Stimulated activated CD8-positive, alpha-beta memory T cell treated with anti-CD3 and anti-CD28 coated beads, Interleukin-15, amount 100 ng/mL, for 4 hours (primary cell): ENCODE measurements at places on chromosomes 11 and 22.

DNA sequence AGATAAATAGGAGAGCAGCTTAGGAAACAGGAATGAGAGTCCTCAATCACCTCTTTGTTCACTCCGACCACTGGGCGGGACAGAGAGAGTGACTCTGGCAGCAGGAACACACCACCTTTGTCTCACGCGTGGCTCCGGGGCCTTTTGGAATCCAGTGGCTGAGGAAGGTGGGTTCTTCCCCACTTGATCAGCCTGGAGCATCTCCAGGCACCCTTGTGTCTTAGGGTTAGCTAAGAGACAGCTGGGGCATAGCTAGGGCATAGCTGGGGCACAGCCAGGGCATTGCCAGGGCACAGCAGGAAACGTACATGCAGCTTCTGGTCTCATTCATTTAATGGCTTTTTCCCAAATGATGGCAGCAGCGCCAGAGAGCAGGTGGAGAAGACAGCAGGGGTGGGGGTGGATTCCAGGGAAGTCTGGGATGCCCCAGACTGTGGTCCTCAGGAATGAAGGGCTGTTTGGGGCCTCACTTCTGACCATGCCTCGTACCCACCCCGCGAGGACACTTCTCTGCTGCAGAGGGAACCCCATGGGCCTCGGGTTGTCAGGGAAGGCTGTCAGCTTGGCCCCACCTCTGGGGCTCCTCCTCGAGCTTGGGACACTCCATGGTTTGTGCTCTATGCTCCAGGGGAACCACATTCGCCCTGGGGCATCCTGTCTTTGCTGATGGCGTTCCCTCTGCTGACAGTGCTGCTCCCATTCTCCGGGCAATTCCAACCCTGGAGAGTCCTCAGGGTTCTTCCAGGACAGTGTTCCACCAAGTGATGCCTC lies 30.4 kb upstream of the SHANK2 start:
- no peak for DNase-seq

GRCh38 chr11:73537969-73538368 lies 59.9 kb downstream of the FAM168A start:
- DNase-seq, result no peak

DNA sequence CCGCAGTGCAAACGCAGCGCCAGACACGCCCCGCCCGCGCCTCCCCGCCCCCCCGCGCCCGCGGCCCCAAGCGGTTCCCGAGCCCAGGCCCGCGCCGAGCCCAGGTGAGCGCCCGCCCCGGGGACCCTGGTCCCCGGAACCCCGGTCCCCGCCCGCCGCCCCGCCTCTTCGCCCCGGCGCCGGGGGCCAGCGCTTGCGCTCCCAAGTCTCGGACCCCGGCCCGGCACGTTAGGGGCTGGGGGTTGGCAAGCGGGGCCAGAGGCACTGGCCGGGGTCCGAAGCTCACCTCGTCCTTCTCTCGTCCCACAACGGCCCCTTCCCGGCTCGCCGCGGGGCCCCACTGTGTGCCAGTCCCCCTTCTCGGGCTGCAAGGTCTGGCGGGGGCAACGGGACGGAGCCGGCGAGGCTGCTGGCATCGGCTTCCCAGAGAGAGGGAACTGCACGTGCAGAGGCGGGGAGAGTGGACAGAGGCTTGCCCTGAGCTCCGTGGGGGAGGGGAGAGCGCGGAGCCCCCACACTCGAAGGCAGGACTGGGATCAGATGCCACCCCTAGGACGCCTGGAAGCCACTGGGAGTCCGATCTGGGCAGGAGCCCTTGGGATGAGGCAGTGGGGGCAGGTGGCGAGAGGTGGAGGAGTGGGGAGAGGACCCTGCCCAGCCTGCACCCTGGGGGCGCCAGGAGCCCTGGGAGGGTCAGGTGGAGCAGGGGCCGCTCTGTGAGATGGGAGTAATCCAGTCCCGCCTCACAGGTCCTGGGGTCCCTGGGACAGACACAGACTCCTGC lies 1.8 kb upstream of the AIFM3 start:
- DNase-seq, result no peak

- DNase-seq, result no peak
Measured at GRCh38 chr11:2931771-2932738, 2.8 kb upstream of the PHLDA2 start.

DNA sequence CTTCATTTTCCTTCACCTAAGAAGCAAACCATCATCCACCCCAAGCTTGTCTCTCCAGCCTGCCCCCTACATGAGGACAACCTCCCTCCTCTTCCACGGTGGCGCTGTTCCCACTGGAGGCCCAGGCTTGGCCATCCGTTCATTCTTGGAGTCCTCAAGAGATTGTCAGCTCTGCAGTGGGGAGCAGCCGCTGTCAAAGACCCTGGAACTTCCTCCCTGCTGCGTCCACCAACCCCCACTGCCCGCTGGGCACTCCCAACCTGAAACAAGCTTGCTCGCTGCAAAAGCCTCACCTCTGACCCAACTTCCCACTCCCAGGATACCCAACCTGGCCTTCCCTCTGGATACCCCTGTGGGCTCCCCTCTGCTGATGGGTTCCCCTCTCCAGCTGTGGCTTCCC lies 10.4 kb upstream of the CD81 start:
- no peak for DNase-seq
